ENCODE measurements at places on chromosomes 7 and 10. TPM values are rescaled to one million over a fixed set of nuclear protein-coding genes. Genes with fewer than 3 reads are reported as not detected.

CHCHD1 gene
- total RNA-seq: 2.3 TPM

ADIRF gene
- 98.2 TPM for total RNA-seq

OAT gene
- total RNA-seq: 243 TPM

DNA sequence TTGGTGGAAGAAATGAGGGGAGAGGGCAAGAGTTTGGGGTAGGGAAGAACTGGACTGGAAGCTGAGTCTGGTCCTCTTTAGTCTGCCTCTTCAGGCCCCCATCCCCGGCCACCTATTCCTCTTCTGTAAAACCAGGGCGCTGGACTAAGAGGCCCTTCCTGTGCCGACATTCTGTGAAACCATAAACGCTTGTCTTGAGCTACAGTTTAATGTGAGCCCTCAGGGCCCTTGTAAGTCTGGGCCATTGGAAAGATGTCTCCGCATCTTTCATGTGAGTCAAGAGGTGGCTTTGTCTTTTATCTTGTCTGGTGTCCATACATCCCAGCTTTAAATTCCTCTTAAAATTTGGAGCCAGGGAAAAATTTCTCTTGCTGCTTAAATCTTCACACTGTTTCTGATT is 90.6 kb downstream of the PLCE1 start:
- DNase-seq: no peak
- H3K27me3 ChIP-seq: no peaks in the 10 kb centered on the region
- peak overlapping the region; percentile 36 for H3K27ac ChIP-seq
- no peaks in the 10 kb centered on the region for H3K36me3 ChIP-seq

GRCh38 chr7:107494884-107495283 is 25.0 kb downstream of the GPR22 start:
- H3K27me3 ChIP-seq: no peaks in the 10 kb centered on the region
- no peak overlapping the region for H3K4me3 ChIP-seq
- no peak overlapping the region for H3K27ac ChIP-seq
- H3K4me1 ChIP-seq: no peaks in the 10 kb centered on the region

DNA sequence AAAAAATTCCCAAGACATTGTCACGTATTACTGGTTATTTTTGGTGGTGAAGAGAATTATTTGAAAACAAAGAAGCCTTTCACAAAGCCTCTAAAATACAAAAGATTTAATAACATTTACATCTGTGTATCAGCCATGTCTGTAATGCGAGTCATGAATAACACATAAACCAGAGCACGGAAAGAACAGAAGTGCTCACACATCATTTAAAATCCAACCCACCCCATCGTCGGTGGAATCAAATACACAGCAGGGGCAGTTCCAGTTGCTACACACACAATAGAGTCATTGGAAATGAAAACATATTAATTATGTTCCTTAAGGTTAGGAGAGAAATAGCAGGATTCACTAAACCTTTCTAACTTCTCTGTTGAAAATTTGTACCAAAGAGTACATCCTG is 1097.3 kb downstream of the KCNMA1 start:
- H3K4me3 ChIP-seq: no peak overlapping the region
- H3K36me3 ChIP-seq: no peaks in the 10 kb centered on the region
- H3K4me1 ChIP-seq: no peaks in the 10 kb centered on the region

GRCh38 chr10:57338823-57339558 is 928.7 kb downstream of the IPMK start:
- H3K4me3 ChIP-seq: no peak overlapping the region
- H3K36me3 ChIP-seq: no peaks in the 10 kb centered on the region
- H3K27me3 ChIP-seq: no peaks in the 10 kb centered on the region
- no peaks in the 10 kb centered on the region for H3K4me1 ChIP-seq
